Thoracic aorta endothelial cell (primary cell): ENCODE measurements at places on chromosomes 3 and 15. TPM values are rescaled to one million over a fixed set of nuclear protein-coding genes. Genes with fewer than 3 reads are reported as not detected.

TRAT1 gene
- not detected in 2 replicates for total RNA-seq

CYP1A2 gene
- not detected in 2 replicates for total RNA-seq

THBS1 gene
- total RNA-seq: 5,331 and 6,138 TPM in 2 replicates

PRSS50 gene
- total RNA-seq: not detected in 2 replicates

ISLR2 gene
- total RNA-seq: not detected in 2 replicates

NME9 gene
- not detected in 2 replicates for total RNA-seq

C15orf40 gene
- total RNA-seq: 10.7 and 12.2 TPM in 2 replicates

NAALADL2 gene
- 3.8 and 5.6 TPM in 2 replicates for total RNA-seq

PLCB2 gene
- 0.40 and 21.8 TPM in 2 replicates for total RNA-seq

CTDSPL gene
- 43.6 and 53.0 TPM in 2 replicates for total RNA-seq

BOC gene
- 0.40 and 0.86 TPM in 2 replicates for total RNA-seq

PRRT3 gene
- total RNA-seq: 1.3 TPM in 2 replicates
